ENCODE measurements at places on chromosomes 2 and 18. TPM values are rescaled to one million over a fixed set of nuclear protein-coding genes. Genes with fewer than 3 reads are reported as not detected.

Gene IL1RN
- total RNA-seq = 0.17 TPM

Gene CYP27A1
- total RNA-seq = 19.1 TPM

Gene DNER
- 0.44 TPM for total RNA-seq

Gene CNGA3
- total RNA-seq = 0.17 TPM

Gene GAREM1
- 3.5 TPM for total RNA-seq

Gene PLCL1
- 1.6 TPM for total RNA-seq

Gene TMEFF2
- 2.8 TPM for total RNA-seq

Gene DAW1
- total RNA-seq = 0.17 TPM

Gene HRH4
- under 0.01 TPM for total RNA-seq

Gene GAL3ST2
- total RNA-seq = not detected

Gene AFTPH
- total RNA-seq = 31.3 TPM

Gene FRZB
- 0.44 TPM for total RNA-seq

Gene SLC4A1AP
- total RNA-seq = 38.7 TPM

Gene GALNT5
- total RNA-seq = 81.0 TPM

Gene CPO
- 0.17 TPM for total RNA-seq

Gene DLGAP1
- total RNA-seq = 3.1 TPM

Gene RTKN
- 22.3 TPM for total RNA-seq

Gene MAP3K19
- not detected for total RNA-seq

Gene CYTIP
- total RNA-seq = not detected

Gene PLEK
- total RNA-seq = not detected
